ENCODE measurements at places on chromosomes 1 and 21.

DNA sequence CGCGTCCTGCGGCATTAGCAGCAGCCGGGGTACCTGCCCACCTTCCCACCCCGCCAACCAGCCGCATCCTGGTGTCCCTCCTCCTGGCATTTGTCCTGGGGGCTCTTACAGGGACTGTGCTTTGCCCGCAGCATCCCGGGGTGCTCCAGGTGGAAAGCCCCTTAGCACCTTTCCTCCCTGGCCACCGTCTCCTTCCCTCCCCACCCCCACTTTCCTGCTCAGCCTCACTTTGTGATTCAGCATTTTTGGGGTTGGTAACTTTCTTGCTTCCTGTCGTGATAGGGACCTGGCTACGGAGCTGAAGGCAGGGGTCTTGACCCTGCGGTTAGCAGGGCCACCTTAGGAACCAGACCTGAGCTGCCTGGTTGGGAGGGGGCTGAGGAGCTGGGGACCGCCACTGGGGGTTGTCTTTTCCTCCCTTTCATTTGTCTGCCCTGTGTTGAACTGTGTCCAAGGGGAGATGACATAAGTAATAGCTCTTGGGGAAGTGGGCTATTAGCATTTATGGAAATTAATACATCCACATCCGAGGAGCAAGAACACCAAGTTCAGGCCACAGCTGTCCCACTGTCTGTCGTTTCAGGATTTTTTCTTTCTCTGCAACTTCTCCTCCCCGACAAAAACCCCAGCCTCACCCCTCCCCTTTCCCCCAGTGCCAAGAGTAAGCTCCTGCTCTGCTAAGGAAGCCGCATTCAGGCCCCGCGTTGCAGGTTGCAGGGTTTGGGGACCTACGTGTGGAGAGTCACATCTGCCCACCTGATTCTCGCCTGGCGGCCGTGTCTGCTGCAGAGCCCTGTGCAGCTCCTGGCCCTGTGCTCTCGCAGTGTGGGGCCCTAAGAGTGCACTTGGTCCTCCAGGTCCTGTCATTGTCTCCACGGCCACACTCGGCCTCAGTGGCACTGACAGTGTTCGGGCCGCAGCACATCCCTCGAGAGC lies 1.6 kb upstream of the NPHP4 start:
- no peak for DNase-seq

- no peak for DNase-seq
These were observed 22.2 kb upstream of the RUNX1 start for GRCh38 chr21:35071347-35071746.

- DNase-seq, result no peak
These were observed 166.5 kb upstream of the CD34 start for GRCh38 chr1:208077232-208078075.

DNA sequence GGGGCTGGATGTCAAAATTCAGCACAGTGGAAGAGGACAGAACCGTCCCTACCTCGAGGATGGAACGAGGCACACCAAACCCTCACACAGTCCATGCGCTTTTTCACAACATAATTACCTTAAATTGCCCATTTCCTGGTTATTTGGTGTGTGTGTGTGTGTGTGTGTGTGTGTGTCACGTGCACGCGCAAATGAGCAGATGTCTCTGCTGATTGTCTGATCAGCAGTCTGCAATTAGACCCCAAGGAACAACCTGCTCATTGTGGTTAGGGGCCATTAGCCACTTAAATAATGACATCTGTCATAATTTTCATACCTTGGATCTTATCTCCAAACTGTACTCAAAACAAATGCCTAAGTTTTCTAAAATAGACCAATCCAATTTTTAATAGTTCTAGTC lies 23.2 kb downstream of the AVPR1B start:
- DNase-seq, result peak; percentile 73

DNA sequence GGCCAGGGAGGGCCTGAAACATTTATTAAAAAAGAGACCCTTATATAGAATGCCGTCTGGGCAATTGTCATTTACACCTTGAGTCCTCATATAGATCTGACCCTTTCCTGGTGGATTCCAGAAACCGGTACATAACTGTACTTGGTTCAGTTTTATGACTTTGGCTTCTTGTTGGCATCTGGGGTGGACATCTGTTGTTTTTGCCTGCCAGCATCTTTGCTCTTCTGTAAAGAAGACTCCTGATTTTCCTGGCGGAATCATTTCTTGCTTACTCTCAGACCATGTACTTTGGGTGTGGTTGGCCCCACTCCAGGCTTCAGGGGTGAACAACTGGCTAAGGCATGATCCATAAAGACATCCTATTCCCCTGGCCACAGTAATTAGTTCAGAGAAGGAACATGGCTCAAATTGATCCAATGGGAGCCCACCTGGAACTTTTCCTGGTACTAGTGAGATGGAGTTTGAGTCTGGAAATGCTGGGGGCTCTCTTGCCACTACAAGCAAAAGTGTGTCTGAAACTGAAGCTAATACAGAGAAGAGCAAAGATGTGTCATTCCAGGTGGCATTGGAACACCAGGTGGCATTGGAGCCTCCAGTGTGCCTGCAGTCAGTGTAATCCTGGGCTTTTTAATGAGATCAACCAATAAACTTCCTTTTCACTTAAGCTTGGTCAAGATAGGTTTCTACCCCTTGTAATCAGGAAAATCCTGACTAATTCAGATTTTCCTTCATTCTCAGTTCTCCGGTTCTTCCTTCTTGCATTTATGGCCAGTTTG lies 332.5 kb upstream of the CAMK1G start:
- DNase-seq, result no peak

DNA sequence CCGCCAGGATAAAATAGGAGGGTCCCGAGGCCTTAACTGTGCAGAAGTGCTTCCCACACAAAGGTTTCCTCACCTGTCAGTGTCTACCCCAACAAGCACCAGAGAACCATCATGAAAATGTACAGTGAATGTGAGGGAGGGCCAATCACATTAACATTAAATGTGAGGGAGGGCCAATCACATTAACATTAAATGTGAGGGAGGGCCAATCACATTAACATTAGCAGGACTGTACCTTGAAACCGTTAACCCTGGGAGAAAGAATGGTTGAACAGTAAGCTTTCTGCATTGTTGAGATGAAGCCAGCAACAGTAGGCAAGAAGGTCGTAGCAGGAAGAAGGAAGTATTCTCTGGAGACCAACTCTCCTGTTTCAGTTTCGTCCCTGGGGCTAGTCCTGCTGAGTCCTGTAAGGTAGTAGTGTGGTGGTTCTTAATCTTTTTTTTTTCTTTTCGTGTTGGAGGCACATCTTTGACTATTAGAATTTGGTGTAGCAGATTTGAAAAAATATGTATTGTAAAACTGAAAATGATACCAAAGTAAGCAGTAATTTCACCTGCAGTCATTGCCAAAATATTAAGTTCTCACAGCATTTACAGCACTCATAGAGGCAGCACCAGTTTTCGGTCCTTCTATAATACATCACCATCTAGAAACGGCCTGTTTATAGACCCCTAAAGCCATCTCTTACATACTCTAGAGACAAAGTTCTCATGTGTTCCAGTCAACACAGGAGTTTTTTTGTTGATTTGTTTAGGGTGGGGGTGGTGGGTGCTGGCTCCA lies 98.6 kb upstream of the PPP2R5A start:
- no peak for DNase-seq

- DNase-seq, result no peak
These were observed 7.1 kb upstream of the NES start for GRCh38 chr1:156684227-156684782.

DNA sequence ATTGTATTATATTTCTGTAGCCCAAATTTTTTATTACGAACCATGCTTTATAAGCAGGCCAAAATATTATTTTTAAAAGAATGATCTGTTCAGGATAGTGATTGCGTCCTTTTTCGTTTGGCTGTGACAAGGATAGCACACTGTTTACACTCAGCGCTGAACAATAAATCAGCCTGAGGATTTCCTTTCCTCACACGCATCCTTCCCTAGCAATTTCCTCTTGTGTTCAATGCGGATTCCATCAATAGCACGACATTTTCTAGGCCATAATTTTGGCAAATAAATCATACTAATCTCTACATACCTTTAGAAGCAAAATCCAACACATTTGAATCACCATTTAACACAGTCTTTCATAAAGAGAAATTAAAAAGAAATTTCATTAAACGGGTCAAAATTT lies 1.6 kb upstream of the VAV3 start:
- DNase-seq, result no peak

DNA sequence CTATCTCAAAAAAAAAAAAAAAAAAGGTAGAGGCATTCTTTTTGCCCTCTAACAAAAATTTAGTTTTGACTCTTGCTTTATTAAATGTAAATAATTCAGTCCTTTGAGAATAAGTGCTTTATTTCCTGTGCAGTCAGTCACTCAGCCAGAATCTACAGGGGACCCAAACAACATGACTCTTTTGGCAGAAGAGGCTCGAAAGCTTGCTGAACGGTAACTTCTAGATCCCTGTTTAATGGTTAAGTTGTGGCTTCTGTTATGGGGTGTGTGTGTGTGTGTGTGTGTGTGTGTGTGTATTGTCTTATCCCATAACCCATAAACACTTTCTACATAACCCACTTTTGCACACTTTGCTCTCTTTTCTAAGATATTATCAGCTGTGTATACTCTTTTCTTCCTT lies 54.9 kb upstream of the LAMC2 start:
- no peak for DNase-seq

DNA sequence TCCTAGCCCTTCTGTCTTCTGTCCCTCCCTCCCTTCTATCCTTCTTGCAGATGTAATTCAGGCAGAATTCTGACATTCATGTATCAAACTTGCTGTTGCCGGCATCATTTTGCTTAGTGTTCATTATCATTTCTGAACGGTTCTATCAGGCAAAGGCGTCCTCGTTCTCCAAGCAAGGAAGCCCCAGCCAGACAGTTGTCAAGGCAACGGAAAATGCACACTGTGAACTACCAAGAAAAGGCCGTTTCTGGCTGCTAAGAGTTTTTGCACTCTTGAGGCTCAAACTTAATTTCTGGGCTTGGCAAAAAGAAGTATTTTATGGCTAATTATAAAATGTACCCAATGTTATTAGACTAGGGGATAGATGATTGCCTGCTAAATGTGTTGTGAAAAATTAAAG lies 164.7 kb upstream of the KCNJ15 start:
- DNase-seq, result no peak

DNA sequence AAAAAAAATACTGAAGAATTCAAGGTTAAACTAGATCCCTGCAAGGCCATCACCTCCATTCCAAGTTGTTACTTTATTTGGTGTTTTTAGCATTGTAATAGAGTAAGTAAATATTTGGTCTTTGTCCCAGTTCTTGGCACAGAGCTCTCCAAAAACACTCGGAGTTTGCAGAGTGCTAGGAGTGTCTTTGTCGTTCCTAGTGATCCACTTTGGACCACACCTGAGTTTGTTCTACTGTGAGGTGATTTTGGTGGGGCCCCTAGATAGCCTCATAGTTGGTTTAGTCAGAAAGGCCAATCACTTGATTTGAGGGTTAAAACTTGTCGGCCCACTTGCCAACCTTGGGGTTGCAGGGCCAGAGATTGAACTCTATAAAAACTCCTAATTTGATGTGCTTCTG lies 25.6 kb downstream of the SYNC start:
- DNase-seq, result no peak

DNA sequence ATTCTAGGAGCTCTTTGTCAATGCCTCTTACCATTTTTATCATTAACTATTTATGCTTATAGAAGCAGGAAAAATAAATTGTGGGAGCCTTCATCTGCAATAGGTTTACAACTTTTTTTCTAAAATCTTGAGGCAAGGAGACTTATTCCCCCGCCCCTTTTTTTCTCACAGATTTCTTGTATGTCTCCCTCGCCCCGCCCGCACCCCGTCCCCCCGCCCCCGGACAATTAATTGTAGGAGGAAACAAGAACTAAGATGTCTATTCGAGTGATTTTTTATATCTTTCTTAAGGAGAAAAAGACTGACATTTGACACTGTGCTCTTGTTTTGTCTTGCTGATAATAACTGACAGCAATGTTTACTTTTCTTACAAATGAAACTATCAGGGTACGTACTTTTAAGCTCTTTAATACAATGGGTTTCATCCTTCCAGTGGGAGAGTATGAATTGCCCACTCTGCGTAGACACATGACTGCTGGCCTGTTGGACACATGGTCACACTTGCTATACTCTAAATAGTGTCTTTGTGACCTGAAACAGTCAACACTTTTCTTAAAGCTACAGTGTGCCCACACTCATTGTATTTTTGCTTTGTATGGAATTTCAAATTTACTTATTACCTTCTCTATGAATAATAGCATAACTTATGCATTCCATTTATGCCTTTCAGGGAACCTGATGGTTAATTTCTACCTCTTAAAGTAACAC lies 1.5 kb upstream of the IVNS1ABP start:
- DNase-seq, result no peak

GRCh38 chr21:45105906-45106485 lies 31.6 kb downstream of the ADARB1 start:
- no peak for DNase-seq

DNA sequence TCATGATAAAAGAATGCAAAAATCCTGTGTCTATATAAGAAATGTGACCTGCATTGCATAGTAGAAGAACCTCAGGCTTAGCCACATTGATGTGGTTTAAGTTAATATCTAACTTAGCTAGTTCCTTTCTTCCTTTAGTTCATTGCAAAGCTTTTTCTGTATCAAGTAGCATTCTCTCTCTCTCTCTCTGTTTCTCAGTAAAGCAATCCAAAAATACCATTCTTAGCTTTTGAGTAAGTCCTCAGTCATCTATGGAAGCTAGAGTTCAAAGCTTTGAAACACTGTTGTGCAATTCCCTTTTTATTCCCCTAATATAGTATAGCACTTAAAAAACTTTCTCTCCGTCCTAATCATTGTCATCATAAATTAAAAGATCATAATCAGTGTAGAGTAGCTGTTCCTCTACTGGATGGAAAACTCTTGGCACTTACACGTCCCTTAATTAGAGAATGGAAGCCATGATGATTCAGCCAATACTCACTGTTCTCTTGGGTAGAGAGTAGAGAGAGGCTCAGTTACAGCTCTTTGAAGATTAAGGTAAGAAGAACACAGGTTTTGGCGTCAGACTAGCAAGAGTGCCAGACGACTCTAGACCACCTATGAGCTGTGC lies 350.3 kb upstream of the LYPLAL1 start:
- no peak for DNase-seq

GRCh38 chr1:67149179-67149770 lies 14.5 kb upstream of the C1orf141 start:
- DNase-seq, result no peak

- no peak for DNase-seq
These were observed 82.2 kb upstream of the SOD1 start for GRCh38 chr21:31577271-31577670.

GRCh38 chr1:208564466-208564865 lies 320.3 kb upstream of the PLXNA2 start:
- no peak for DNase-seq

DNA sequence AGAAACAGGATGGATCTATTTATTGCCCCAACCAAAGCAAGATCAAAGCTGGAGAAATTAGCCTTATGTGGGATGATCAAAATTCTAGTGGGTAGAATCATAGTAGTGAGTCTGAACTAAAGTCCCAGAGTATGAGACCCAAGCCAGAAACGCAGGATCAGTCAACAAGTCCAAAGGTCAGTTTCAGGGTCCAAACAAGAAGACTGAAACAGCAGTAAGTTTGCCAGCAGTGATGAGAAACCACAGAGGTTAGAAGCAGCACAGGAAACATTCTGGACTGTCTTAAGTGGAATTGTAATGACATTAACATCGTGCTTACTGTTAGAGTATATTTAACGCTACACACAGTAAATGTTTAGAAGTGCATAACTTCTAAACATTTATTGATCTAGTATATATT lies 251.0 kb downstream of the LRRIQ3 start:
- DNase-seq, result no peak

GRCh38 chr1:154453574-154454352 lies 48.3 kb upstream of the TDRD10 start:
- no peak for DNase-seq

GRCh38 chr1:52576074-52576473 lies 23.2 kb upstream of the TUT4 start:
- no peak for DNase-seq

All from NCI-H2081 treated with DMSO at 0.1 percent for 48 hours (cell line).